ENCODE measurements at places on chromosomes 11 and 22.

DNA sequence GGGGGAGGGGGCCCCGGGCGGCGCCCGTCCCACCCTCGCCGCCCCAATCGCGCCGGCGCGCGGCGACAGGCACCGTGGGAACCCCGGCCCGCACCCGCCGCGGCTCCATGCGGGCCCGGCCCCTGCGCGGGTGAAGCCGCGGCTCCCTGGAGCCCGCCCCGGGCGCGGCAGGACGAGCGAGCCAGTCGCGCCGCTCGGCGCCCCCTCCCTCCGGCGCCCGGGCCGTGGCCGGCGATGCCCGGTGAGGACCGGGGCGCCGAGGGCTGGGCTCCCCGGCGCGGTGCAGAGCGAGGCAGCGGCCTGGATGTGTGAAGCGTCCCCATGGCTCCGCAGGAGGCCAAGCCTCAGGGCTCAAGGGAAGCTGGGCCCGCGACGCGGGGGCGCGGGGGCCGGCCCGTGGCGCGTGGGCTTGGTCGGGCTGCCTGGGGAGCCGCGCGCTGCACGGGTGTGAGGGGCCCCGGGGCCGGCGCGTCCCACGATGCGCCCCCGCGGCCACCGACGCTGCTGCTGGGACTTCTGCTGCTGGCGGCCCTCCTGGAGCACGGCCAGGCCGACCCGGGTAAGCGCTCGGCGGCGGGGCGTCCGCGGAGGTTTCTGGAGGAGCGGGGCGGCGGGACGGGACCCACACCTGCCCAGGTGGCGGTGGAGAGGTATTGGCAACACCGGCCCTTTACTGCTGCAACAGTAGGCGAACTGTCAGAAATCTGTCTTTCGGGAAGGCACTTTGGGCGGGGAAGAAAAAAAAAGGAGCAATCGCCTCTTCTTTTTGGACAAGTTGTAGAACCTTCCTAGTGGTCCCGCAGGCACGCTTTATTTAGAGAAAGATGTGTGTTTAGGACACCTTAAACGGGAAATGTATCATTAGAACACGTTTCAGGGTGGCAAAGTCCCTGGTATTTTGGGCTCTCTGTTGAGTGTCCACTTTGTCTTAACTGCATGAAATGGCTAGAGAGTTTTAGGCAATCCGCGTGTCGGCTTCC, 119.4 kb downstream of the HIPK3 start:
- no peak for DNase-seq

DNA sequence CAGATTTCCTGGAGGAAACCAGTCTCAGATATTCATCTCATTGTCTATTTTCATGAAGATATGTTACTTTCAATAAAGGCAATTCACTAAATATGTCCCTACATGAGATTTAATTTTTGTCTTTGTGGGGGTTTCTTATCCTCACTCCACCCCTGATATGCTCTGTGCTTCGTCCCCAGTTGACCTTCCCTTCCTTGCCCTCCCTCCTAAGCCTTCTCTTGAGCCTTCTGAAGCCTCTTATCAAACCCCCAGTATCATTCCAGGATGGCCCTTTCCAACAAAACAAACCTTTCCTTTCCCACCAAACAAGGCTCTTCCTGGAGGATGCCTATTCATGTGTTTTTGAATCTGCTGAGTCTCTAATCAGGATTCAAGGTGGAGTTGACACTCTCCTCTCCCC, 44.8 kb downstream of the CSNK2A3 start:
- DNase-seq, result no peak

DNA sequence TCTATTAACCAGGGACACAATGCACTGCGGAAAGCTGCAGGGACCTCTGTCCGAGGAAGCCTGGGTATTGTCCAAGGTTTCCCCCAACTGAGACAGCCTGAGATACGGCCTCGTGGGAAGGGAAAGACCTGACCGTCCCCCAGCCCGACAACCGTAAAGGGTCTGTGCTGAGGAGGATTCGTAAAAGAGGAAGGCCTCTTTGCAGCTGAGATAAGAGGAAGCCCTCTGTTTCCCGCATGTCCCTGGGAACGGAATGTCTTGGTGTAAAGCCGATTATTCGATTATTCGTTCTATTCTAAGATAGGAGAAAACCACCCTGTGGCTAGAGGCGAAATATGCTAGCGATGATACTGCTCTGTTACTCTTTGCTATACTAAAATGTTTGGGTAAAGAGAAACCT, 5.2 kb downstream of the BET1L start:
- DNase-seq, result no peak

DNA sequence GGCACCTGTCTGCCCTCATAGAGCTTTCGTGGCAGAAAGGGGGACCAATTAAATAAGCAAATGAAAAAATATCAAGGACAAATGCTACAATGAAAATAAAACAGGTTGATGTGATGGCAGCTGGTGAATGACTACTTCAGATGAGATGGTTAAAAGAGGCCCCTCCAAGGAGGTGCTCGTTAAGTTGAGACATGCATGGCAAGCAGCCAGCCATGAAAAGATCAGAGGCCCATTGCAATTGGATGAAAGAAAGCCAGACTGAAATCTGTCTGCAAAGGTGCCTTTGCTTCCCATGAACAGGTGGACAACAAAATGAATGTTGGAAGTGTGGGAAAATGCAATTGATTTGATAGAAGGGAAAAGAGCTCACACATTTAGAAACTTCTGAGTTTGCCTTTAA, 848 bp upstream of the TRPC6 start:
- no peak for DNase-seq

DNA sequence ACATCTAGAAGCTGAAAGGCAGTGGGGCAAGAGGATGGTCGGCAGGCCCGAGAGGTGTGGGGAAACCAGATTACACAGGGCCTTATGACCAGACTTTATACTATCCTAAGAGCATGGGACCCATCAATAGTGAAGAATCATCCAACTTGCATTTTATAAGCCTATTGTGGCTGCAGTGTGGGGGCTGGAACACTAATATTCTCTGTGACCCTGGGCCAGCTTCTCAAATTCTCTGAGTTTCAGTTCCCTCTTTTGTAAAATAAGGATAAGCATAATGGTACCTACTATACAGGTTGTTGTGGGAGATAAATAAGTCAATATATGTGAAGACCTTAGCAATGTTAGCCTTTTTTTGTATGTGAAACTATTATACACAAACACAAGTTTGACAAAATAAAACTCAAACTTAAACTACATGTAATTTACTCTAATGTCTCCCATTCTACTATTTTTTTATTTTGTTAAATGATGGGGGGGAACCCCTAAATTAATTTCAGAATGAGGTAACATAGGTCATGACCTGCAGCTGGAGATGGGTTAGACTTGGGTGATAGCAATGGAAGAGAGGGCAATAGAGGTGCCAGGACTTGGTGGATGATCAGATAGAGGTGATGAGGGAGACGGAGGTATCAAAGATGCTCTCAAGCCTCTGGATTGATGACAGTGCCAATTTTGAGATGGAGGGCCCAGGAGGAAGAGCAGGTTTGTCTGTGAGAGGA, 30.1 kb downstream of the SMCO4 start:
- no peak for DNase-seq

GRCh38 chr11:587546-587945, 11.3 kb downstream of the PHRF1 start:
- no peak for DNase-seq

GRCh38 chr11:12815931-12816494, 141.8 kb downstream of the TEAD1 start:
- DNase-seq, result no peak

- DNase-seq, result no peak
Measured at GRCh38 chr11:16893456-16894066, 120.7 kb downstream of the PLEKHA7 start.

GRCh38 chr11:11735586-11735985, 106.2 kb upstream of the USP47 start:
- no peak for DNase-seq

- no peak for DNase-seq
Measured at GRCh38 chr11:102293873-102294601, 23.2 kb upstream of the BIRC3 start.

GRCh38 chr11:77322506-77322905, 21.0 kb upstream of the GDPD4 start:
- DNase-seq, result no peak

DNA sequence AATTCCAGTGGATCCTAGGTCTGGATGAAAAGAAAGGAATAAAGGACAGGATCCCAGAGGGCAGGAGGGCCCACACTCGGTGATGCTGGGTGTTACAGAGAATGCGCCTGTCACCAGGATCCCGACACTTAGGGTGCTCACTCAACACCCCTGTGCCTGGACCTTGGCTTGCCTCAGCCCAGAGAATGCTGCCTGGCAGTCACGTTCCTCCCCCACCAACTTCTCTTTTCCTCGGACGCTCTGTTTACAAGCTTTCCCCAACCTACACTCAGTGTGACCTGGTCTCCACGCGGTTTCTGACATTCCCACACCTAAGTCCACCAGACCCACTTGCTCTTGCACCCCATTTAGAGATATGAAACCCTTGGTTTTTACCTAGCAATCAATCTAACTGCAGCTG, 38.0 kb upstream of the ETS1 start:
- DNase-seq, result no peak

DNA sequence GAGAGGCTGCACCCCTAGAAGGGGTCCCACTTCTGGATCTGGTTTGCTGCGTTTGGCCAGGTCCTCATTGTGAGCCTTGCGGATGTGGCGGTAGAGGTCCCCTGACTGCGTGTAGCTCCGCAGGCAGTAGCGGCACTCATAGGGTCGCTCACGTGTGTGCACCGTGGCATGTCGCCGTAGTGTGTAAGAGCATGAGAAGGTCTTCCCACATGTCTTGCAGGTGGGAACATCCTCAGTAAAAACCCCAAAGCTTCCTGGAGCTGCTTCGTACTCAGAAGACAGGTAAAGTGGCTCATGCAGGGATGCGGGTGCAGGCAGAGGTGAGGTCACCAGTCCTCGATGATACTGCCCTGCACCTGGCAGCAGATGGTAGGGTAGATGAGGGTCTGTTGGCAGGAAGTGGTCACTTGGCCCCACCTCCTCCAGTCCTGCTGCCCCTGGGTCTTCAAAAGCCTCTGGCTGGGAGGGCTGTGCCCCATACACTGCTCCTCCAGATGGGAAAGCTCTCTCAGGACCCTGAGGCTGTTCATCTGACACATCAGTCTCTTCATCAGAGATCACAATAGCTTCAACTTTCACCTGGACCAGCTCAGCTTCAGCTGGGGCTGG, 1.7 kb downstream of the ZBTB3 start:
- no peak for DNase-seq

GRCh38 chr11:134243913-134244312, 9.2 kb downstream of the THYN1 start:
- no peak for DNase-seq

DNA sequence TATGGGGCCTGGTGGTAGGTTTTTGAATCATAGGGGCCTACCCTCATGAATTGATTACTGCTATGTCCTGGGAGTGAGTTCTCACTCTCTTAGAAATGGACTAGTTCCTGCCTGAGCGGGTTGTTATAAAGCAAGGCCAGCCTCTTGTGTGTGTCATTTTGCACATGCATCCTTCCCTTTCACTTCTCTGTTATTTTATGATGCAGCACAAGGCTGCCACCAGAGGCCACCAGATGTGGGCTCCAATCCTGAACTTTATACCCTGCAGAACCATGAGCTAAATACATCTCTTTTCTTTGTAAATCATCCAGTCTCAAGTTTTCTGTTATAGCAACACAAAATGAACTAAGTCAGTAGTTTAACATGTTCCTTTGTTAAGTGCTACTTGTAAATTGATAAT, 251.4 kb downstream of the BLID start:
- DNase-seq, result no peak
